ENCODE measurements at places on chromosomes 5 and 9.

GRCh38 chr5:143094087-143094521 is 309.4 kb downstream of the NR3C1 start:
- no peak for DNase-seq

DNA sequence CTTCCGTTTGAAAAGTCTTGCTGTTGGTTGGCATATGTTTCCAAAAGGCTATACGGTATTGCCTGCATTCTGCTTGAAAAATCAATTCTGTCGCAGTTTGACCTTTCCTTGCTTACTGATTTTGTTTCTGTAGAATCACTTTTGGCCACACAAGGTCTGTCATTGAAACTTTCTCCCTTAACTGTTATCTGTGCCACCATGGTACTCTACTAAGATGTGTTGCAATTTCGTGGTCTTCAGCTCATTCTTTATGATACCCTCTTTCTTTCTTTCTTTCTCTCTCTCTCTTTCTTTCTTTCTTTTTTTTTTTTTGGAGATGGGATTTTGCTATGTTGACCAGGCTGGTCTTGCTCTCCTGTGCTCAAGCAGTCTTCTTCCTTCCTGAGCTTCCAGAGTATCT is 4.5 kb downstream of the OSTF1 start:
- no peak for DNase-seq

GRCh38 chr9:114084282-114085073 is 6.4 kb upstream of the AMBP start:
- DNase-seq = no peak

DNA sequence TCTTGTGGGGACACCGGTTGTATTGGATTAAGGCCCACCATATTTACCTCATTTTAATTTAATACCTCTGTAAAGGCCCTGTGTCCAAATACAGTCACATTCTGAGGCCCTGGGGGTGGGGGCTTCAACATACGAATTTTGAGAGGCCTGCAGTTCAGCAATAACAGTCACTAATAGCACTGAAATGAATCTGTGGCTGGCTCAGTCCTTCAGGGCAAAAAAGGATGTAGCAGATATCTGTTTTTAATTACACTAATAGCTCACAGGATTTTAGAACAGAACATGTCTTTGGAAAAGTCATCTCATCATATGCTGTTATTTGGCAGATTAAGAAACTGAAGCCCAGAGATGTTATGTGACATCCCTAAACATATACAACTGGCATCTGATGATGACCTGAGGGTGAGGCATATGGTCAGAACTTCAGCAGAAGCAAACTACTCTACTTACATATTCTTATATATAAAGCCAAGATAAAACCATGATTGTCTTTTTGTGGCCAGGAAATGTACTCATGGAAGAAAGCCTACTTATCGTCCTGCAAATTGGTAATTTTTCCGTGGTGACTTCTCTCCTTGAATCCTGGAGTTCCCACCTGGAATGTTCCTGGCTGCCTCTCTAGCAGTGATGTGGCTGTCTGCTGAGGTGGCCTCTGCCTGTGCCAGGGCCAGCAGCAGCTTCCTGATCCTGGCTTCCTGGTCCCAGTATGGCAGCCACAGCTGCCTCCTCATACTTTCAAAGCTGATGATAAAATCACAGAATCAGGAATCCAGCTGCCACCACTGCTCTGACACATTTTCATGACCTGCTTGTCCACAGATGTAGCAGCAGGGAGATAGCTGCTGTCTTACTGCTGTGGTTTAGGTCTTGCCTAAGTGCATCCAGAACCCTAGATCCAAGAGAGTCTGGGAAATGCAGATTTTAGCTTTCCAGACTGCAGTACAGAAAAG is 72.1 kb upstream of the ANKRD55 start:
- DNase-seq = no peak

DNA sequence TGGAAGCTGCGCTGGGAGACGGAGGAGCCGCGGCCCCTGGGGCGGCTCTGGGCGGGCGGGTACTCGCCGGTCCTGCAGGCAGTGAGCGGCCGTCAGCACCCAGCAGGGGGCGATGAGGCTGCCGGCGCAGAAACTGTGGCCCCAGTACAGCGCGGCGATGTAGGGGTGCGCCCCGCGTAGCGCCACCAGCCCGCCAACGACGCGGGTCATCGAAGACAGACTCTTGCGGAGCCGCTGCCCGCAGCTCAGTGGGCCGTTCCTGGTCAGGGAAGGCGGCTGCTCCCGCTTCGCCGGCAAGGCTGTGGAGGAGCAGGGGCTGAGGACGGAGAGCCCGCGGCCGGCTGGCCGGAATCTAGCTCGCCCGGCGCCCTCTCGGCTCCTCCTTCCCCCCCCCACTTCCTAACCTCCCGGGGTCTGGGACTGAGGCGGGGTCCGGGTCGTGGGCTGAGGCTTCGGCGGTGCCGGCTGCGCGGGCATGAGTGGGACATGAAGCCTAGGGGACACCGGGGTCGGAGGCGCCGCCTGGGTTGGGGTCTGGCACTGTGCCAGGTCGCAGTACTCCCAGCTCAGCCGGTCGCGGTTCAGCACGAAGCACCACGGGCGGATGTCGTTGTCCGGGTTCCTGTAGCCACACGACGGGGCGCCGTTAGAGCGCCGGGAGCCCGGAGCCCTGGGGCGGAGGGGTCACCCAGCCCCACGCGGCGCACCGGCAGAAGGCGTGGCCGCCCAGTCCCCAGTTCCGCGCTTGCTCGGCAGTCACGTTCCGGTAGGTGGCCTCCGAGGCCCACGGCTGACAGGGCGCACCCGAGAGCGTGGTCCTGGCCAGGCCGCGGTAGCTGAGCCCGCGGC is 3.6 kb upstream of the PFN3 start:
- no peak for DNase-seq

GRCh38 chr5:128084228-128085167 is 932 bp downstream of the SLC12A2 start:
- peak; percentile 43 for DNase-seq

DNA sequence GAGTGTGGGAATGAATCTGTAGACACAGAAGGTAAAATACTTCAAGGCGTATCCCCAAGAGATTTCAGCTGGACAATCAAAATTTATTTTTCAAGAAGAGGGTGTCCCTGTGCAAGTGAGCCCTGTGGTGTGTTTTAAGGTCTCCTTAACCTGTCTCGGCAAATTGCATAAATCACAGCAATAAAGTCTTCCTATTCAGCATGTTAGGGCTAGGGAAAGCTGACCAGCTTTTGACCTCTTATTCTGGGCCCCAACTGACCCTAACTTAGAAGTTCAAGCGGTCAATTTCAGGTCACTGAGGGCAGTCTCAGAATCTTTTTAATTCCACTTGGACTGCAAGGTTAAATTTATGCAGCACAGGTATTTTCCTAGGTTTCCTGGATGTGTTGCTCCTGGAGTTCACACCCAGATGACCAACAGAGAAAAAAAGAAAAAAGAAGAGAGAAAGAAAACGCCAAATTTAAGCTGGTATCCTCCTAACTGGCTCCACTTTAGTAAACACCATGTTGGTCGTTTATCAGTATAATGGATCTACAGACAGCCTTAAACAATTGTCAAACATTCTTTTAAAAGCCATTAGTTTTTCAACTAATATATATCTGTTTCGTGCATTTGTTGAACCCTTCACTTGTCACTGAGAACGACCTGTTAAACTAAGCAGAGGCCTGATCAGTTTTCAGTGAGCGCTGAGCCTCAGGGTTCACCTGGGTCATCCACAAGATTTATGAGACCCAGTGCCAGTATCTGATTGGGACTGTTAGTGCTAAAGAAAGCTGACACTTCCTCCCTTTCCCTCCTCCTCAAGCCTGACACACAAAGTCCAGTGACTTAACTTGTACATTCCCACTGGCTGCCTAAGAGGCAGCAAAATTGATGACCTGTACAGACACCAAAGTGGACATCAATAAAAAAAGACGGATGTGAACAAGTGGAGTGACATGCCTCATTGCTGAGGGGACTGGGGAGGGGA is 546.1 kb downstream of the NR2F1-AS1 start:
- DNase-seq = no peak

GRCh38 chr5:119991625-119992024 is 362.3 kb downstream of the FAM170A start:
- DNase-seq = no peak

GRCh38 chr5:179716286-179716685 is 16.3 kb upstream of the MAML1 start:
- DNase-seq = no peak

DNA sequence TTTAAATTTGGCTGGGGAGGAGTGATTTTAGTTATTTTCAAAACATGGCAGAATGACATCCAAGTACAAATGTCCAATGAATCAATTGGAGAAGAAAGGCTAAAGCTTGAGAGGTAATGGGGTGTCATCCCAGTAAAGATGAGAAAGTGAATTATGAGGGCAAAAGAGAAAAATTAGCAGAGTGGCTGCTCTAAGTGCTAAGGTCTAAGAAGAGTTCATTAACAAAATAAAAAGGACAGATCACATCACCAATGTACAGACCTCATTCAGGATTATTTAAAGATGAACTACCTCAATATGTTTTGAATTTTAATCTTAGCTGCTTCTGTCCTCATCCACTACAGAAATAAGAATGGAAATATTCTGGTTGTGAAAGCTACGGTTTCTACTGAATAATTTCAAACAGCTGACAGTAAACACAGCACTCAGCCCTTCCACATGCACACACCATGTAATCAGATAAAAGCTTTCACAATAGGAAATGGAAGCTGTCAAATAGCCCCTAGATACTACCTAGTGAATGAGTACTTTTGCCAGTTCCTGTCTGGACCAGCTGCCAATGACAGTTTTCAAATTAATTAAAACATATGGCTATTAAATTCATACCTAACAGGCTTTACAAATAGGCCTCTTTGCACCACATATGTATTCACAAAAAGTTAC is 171.5 kb downstream of the SSBP2 start:
- no peak for DNase-seq

GRCh38 chr5:40381676-40382363 is 297.9 kb upstream of the PTGER4 start:
- DNase-seq = no peak

DNA sequence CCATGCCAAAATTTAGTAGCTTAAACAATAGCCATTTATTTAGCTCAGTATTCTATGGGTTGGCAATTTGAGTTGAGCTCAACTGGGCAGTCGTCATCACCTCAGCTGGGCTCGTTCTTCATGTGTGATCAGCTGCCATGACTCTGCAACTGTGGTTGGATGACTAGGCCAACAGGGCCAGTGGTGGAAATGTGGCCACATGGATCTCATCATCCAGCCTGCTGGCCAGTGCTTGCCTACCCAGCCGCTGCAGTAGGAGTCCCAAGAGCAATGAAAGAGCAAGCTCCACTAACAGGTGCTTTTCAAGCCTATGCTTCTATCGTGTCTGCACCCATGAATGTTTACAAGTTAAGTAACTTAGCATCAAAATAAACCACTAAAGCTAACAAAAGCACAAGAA is 158.0 kb downstream of the ATPSCKMT start:
- DNase-seq = no peak

DNA sequence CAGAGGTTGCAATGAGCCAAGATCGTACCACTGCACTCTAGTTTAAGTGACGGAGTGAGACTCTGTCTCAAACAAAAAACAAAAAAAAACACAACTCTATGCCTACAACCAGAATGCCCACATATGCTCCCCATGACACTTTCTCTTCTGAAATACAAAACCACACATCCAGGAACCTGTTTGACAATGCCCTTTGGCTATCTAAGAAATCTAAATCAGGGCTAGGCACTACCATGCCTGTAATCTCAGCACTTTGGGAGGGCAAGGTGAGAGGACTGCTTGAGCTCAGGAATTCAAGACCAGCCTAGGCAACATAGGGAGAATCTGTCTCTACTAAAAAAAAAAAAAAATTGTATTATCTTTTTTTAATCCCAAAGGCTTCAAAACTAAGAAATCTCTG is 10.6 kb downstream of the AFF4 start:
- no peak for DNase-seq

GRCh38 chr9:16413509-16414016 is 456.9 kb downstream of the BNC2 start:
- no peak for DNase-seq

GRCh38 chr9:6759185-6759977 is 1.6 kb downstream of the KDM4C start:
- DNase-seq = no peak

- DNase-seq = no peak
Measured at GRCh38 chr9:22216730-22217172, 207.6 kb upstream of the CDKN2B start.

GRCh38 chr9:88258024-88258423 is 119.7 kb upstream of the SPATA31C2 start:
- DNase-seq = no peak

GRCh38 chr9:115038178-115038577 is 79.8 kb downstream of the TNC start:
- DNase-seq = no peak

DNA sequence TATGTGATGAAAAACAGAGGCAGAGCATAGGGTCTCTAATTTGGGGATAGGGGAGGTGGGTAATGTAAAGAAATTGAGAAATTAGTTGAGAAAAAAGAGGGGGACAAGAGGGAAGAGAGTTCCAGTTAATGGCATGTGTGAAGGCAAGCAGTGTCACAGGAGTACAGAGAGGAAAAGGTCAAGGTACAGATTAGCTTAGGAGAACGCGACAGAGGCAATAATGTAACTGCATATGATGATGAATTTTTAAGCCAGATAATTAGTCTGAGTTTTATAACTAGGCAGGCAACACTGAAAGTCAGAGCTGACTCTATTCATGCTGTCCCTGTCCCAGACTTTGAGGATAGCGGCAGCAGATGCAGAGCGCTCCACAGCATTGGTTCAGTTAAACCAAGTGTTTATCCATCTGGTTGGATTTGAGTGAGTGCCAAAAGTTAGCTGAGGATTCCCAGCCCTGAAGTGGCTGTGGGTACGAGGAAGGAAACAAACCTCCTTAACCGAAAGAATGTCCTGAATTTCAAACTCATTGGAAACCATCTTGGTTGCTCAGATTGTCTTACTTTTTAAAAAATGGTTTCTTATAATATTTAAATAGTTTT is 315.2 kb downstream of the ARHGAP26 start:
- DNase-seq = no peak

GRCh38 chr9:120931231-120932085 is 4.9 kb upstream of the TRAF1 start:
- peak; percentile 72 for DNase-seq

DNA sequence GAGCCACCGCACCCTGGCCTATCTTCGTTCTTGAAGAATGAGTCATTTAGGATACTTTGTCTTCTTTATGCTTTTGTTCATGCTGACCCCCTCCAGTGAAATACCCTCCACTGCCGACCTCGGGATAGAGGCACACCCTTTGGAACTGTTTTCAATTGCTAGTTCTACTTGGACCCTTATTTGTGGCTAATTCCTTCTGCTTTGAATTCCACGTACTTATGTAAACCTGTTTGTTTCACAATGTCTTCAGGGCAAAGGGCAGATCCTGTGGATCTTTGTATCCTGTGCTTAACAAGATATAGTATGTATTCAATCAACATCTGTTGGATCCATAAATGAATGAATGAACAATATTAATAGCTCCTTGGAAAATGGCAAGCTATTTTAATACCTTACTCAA is 19.6 kb upstream of the AOPEP start:
- DNase-seq = no peak

GRCh38 chr5:586751-587285 is 25.3 kb upstream of the CEP72 start:
- DNase-seq = no peak

DNA sequence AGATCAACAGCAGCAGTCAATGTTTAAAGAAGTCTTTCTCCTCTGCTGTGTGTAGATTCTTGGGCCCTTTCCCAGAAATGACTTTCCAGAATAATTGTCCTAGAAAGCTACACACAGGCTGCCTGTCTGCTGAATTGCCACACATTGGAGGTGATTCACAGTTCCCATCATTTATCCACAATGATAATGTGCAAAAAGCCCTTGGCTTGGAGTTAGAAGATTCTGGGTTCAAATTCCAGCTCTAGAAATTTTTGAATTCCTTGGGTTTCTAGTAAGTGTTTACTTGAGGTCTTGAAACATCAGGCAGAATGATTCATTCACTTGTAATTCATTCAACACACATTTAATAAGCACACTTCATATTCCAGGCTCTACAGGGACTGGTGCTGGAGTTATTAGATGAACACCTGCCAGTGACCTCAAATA is 28.6 kb upstream of the EPB41L4B start:
- DNase-seq = no peak
